ENCODE measurements at places on chromosomes 16 and 17.

- peak; percentile 46 for DNase-seq
Measured at GRCh38 chr16:89722392-89723278, 1.3 kb downstream of the ZNF276 start.

DNA sequence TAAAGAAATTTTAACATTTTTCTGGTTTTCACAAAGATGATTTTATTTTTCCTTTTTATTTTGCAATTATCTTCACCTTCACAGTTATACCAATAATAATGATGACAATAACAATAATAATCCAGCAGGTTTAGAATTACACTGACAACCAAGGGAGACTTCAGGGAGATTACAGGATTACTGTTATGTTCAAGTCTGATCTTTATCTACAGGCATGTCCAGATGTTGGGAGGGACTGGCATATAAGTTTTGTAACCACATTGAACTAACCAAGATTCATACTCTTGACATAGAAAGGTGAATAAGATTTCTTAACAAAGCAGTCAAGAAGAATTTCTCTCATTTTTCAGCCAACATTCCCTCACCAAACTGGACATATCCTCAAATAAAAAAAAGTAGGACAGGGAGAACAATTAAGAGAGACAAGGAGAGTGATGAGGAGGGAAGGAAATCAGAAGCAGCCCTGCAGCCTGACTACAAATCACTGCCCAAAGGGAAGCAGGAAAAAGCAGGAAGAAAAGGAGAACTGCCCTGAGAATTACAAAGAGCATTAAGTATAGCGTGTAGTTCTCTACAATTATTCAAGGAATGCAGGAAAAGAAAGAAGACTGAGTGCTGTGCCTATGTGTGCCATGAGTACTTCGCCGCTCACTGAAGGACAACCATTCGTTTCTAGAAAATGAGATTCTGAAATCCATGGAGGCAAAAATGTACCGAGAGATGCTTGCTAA is 155.7 kb upstream of the C17orf78 start:
- DNase-seq: no peak

DNA sequence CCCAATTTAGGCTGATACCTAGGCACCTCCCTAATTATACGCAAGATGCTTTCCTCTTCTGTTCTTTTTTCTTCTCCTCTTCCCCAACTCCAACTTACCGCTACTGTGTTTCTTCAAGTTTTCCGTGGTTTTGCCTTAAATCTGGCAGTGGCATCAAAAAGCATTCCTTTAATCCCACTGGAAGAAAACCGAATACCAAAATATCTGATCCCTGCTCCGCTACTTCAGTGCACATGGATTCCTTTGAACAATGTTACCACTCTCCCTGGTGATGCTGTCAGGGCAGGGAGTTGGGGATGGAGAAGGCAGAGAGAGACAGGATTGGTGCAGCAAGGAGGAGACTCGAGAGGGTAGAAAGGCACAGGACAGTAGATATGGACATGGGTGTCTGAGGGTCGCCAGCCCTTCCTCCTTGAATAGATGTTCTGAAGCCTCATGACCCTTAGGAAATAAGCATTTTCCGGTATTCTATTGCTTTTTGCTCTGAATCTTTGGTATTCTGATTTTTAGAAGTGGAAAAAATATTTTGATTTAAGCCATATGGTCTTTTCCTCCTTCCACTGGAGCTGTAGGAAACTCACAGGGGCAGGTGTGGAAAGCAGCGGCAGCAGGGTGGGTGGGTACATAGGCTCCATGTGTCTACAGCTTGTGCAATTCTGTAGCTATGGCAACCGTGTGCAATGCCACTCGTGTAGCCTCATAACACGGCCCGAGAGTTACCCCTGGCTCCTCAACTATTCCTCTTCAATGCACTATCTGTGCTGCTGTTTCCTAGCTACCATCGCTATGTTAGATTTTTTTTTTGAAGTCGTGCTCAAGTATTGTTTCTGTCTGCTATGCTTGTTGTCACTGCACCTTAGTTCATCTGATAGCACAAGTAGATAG is 32.3 kb upstream of the TANC2 start:
- no peak for DNase-seq

- DNase-seq: no peak
Measured at GRCh38 chr16:85395207-85395912, 217.8 kb upstream of the GSE1 start.

- DNase-seq: no peak
Measured at GRCh38 chr16:20504418-20504817, 53.1 kb downstream of the ACSM2A start.

- DNase-seq: no peak
Measured at GRCh38 chr17:8557176-8557806, 73.2 kb downstream of the MYH10 start.

DNA sequence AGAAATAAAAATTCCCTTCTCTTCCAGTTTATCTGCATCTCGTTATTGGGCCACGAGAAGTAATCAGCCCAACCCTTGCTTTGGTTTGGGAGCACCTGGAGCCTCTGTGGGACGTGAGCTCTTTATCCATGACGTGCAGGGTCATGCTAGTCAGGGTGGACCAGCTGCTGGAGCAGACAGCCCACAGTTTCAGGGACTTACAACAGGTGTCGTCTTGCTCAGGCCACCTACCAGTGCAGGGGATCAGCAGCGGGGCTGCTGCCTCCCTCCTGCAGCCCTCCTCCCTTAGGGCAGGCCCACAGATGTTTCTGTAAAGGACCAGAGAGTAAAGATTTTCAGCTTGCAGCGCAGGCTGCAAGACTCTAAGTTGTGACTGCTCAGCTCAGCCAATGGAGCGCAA is 16.9 kb downstream of the ADAD2 start:
- DNase-seq: no peak

GRCh38 chr16:67935101-67935401 is 1.6 kb downstream of the PSMB10 start:
- no peak for DNase-seq

DNA sequence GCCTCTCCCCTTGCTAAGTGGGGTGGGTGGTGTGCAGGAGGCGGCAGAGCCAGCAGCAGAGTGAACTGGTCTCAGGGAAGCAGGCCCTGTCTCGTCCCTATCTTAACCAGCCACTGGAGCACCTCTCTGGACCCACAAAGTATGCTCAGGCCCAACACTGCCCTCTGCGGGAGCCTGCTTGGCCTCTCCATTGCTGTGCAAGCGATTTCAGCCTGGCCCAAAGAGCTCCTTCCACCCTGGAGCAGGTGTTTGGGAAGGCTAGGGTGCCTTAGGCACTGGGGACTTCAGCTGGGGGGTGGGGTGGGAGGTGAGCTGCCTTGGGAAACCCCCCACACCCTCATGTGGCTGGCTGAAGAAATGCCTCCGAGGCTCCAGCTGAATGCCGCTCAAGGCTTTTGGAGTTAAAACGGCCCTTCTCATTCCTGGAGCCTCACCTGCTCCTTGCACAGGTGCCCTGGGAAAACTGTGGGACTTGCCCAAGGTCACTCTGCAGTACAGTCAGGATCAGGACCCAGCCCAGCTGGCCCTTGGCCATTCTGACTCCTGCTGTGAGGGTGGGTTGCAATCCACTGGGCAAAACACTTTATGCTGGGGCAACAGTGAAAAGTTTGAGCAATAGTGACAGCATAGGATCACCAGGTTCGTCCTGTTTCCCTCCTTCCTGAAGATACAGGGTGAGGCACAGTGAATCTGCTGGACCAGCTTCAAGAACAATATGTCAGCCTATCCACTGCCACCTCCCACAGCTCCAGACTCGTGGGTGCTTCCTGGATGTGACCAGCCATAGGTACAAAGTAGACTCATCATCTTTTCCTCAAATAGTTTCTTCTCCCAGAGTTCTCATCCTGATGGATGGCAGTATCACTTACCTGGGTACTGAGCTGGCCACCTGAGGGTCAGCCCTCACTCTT is 5.9 kb upstream of the UBE2O start:
- no peak for DNase-seq

DNA sequence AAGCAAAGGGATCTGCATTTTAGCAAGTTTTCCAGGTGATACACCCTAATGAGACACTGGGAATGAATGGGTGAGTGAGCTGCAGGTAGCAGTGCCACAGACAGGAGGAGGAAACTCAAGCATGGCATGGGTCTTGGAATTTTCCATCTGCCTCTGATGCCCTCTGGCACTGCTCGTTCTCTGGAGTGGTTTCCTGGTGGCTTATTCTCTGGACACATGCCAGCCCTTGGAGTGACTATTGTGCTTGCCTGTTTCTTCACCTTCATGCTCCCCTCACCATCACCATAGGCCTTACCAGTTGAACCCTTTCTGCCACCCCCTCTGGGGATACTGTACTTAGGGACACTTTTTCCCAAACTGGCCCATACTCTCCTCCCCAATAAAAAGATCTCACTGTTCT is 1.6 kb downstream of the COASY start:
- no peak for DNase-seq

- no peak for DNase-seq
Measured at GRCh38 chr17:71080937-71081336, 911.6 kb downstream of the KCNJ2 start.

GRCh38 chr17:71488851-71489250 is 632.0 kb upstream of the SOX9 start:
- DNase-seq: no peak

DNA sequence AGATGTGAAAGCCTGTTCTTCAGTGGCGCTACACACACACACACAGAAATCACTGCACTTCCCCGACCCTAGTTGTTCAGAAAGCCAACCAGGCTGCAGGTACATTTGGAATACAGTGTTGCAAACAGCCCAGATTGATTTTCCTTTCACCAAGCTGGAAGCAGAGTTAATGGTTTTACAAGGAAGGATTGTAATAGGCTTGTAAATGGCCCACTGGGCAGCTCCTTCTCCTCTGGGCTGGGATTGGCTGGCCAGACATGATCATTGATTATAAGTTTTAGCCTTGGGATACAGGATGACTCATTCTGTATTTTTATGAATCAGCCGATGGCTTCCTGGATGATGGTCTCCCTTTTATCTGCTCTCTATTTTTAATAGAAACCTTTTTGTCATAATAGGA is 2.5 kb downstream of the VAT1L start:
- DNase-seq: no peak

GRCh38 chr17:78641243-78641642 is 64.0 kb upstream of the DNAH17 start:
- no peak for DNase-seq

DNA sequence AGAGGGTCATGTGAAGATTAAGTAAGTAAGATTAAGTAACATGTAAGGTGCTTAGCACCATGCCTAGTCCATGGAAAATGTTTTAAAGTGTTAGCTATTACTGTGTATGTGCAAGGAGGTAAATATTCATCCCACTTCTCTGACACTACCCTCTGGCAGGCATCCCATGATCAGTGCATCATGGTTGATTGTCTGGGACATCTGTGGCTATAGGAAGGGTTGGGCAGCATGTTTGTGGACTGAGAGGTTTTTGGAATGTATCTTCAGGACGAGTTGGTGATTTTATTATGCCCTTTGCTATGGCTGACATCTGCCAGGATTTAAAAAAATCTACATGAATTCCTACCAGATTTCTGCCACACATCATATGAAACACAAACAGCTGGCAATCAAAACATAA is 6.5 kb upstream of the TAOK1 start:
- DNase-seq: no peak

- no peak for DNase-seq
Measured at GRCh38 chr17:56231252-56231651, 78.0 kb downstream of the ANKFN1 start.

Measured in esophagus squamous epithelium (tissue), 5 donors.